ENCODE measurements at places on chromosomes 6 and 20. TPM values are rescaled to one million over a fixed set of nuclear protein-coding genes. Genes with fewer than 3 reads are reported as not detected.

The TMEM74B gene
- total RNA-seq, result 8.9 TPM

DNA sequence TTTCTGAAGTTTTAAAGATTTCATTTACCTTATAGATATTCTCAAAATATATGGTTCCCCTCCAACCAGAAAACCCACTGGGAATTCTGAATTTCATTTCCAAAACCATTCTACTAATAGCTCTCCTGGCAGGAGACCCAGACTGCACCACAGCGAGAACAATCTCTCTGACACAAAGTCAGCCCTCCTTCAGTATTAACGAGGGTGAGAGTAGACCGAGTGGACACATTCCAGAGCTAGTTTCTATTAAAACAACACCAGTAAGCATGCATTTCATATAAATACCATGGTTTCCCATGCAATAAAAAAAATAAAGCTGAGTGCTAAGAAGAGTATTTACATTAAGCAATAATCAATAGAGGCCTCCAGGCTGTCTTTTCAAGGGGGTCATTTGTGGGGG lies 899.6 kb upstream of the SLC35B3 start:
- DNase-seq, result no peak
- H3K36me3 ChIP-seq, result no peaks in the 10 kb centered on the region
- H3K4me1 ChIP-seq, result no peaks in the 10 kb centered on the region
- H3K27me3 ChIP-seq, result no peaks in the 10 kb centered on the region

The MUCL3 gene
- total RNA-seq, result not detected

GRCh38 chr6:36928547-36928918 lies 26.0 kb upstream of the PI16 start:
- H3K36me3 ChIP-seq, result peaks cover 10% of the 10 kb centered on the region
- H3K27me3 ChIP-seq, result no peaks in the 10 kb centered on the region
- H3K4me3 ChIP-seq, result no peak overlapping the region
- H3K4me1 ChIP-seq, result peaks cover 6% of the 10 kb centered on the region

GRCh38 chr20:35329435-35330139 lies 37.4 kb upstream of the FAM83C start:
- no peaks in the 10 kb centered on the region for H3K27me3 ChIP-seq
- H3K4me3 ChIP-seq, result no peak overlapping the region
- H3K36me3 ChIP-seq, result no peaks in the 10 kb centered on the region

All from spinal cord (tissue), 10 donors.